ENCODE measurements at places on chromosomes 3 and 15.

- peak; percentile 15 for DNase-seq
Observed at GRCh38 chr3:24185738-24186384, 240.8 kb downstream of the NR1D2 start.

- DNase-seq = no peak
Observed at GRCh38 chr3:100525753-100526612, 33.6 kb downstream of the TMEM45A start.

DNA sequence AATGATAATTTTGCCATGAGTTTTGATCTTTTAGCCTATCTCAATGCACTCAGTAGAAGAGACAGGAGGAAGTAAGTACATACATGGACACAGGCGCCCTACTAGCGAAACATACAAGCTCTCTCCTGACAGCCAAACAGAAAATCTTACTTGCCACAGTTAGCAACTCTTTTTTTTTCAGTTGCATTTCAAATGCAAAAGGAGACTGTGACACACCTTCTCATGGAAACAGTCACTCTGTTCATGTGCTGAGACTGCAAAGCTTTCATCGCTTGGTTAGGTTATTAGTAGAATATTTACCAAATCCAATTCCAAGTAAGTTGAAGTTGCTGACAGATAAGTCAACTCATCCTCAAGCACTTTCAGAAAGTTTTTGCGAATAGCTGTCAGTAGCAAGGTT is 223.3 kb downstream of the FOXP1 start:
- peak; percentile 38 for DNase-seq

DNA sequence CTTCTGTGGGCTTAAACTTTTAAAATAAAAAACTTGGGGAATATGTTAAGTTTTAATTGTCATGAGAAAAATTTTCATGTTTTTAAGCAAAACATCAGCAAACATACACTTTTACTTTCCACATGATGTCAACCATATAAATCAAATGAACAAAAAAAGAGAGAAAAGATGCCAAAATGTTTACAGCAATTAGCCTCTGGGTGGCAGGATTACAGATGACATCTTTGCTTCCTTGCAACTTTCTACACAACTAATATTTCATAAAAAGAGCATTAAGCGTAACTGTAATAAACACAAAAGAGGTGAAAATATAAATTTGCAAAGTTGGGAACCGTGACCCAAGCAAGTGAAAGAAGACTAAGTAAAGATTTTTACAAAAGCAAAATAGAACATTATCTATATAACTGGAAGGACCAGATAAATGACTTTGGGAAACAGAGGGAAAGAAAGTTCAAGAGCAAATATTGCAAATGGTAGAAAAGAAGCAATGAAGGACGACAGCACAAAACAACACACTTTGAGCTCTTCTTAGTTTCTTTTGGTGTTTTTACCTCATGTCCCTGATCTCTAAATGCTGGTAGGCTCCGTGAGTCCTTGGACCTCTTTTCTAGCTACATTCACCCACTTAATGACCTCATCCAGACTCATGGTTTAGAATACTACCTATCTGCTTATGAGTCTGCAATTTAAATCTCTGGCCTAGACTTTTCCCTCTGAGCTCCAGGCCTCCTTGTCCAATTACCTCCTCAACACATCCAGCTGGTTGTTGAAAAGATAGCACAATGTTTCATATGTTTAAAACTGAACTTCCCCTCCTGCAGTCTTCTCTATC is 9.4 kb downstream of the TP53BP1 start:
- DNase-seq = peak; percentile 9

DNA sequence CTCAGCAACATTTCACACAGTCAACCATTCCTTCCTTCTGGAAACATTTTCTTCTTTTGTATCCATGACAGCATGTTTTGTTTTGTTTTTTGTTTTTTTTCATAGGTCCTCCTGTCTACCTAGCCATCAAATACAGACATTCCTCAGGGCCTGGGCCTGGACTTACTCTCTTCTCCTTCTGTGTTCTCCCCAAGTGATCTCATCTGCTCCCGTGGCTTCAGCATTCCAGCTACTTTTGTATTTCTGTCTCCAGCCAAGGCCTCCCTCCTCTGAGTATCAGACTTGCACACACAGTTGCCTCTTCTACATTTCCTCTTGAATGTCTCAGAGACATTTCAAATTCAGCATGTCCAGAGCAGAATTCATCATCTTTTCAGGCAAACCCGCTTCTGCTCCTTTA is 82.4 kb downstream of the HCN4 start:
- DNase-seq = no peak

All from naive B cell (primary cell).